ENCODE measurements at places on chromosomes 6 and 20.

DNA sequence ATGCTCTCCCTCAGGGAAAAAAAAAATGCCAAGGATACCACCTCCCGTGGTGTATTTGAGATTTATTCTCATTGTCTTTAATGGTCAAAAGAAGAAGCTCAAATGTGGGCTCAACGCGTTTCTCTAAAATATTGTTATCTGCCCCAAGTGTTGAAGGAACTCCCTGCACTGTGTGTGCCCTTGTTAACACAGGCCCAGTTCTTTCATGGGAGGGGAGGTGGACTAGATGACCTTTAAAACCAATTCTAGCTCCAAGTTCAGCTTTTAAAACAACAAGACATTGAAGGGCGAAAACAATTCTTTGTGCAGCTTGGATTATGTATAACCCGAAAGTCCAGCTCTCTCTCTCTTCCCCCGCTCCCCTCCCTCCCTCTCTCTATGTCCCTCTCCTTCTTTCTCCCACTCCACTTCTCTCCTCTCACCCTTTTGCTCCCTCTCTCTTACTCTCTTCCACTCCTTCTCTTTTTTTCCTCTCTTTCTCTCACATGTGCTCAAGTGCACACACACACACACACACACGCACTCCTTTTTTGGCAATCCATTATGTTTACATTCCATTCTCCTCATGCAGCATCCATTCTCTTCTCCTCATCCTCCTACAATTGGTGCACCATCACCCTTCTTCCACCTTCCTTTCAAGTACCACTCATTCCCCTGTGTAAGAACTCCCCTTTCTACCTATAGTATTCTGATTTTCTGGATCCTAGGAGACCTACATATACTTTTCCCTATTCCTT, 8.5 kb downstream of the HLA-DMB start:
- DNase-seq: no peak

DNA sequence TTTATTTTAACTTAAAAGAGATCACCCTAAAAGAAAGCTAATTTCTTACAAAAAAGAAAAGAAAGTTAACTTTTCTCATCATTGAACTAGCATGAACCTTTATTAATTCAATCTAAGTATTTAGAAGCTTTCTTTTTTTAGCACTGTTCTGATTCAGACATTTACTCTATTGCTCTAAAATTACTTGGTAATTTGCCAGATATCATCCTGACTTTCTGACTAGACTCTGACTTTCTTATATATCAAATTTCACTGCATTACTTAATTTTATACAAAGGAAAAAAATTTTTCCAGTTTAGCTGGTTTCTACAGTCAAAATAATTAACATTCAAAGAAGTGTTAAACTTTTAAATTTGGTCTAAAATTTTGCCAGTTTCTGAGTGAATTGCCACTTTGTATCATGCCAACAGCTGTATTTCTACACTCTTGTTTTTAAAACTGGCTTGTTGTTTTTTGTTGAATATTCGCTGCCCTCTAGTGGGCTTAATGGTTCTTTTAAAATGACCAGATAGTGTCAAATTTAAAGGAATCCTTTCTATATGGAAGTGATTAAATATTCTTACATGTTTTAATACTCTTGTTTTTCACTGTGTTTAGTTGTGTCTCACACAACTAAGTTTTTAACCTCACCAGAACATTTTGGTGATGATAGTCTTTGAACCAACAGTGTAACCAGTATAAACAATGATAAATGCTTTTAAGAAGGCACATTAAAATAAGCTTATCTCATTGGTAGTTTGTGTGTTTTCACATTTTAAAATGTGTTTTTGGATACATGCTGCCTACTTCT, 102.0 kb downstream of the POPDC3 start:
- peak; percentile 32 for DNase-seq

DNA sequence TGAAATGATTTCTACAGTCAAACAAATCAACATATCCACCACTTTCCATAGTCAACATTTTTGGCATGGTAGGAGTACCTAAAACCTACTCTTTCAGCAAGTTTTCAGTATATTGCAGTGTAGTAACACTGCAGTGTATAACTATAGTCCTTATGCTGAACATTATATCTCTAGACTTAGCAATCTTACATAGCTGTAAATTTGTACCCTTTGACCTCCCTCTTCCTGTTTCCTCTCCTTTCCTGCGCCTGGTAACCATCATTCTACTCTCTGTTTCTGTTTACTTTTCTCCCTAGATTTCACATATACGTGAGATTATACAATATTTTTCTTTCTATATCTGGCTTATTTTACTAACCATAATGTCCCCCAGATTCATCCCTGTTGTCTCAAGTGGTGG, 40.2 kb downstream of the SMAP1 start:
- no peak for DNase-seq

- DNase-seq: peak; percentile 22
These were observed 458 bp upstream of the ARMC12 start for GRCh38 chr6:35736253-35736894.

GRCh38 chr6:84086545-84087429, 53.2 kb downstream of the MRAP2 start:
- DNase-seq: no peak
